Activated CD4-positive, alpha-beta T cell treated with anti-CD3 and anti-CD28 coated beads, Interleukin-2, amount 50 U/mL, for 48 hours (primary cell): ENCODE measurements at places on chromosomes 6 and 20.

DNA sequence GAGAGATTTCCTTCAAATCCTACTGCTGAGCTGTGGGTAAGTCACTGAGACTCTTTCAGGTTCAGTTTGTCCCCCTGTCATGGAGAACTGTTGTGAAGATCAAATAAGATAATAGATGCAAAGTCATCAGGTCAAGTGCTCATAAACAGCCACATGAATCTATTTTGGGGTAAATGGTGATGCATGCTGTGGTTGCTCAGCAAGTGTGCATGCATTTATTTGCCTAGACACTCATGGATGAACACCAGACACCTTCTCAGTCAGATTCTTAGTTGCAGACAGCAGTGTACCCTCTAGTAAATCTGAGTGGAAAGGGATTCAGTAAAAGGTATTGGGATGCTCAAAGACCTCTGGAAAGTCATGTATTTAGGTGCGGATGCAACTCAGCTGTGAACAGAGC, 168.0 kb upstream of the FOXA2 start:
- DNase-seq = no peak

- no peak for DNase-seq
Observed at GRCh38 chr20:19945732-19946670, 71.2 kb upstream of the NAA20 start.

- DNase-seq = no peak
Observed at GRCh38 chr6:110971468-110971867, 10.4 kb upstream of the RPF2 start.

DNA sequence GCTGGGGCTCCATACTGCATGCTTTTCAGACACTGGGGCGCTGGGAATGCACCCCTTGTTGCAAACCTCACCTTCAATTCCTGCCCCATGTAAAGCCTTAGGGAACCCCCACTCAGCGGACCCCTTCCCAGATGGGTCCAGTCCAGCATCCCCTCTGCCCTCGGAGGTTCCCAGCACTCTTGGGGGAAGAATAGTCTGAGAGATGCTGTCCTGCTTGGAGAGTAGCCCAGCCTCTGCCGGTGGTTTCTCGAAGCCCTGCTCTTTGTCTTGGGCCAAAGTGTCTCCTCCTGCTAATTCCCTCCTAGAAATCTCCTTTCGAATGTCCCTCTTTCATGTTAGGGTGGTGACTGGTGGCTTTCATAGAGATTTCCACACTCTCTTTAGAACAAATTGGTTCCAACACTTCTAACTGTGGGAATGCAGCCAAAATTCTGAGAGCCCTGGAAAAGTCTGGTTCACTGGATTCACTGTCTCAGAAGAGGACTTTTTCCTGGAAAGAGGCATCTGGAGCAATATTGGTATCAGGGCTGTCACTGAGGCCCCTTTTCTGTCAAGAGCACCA, 24.9 kb upstream of the SULF2 start:
- no peak for DNase-seq

GRCh38 chr6:27281105-27281539, 31.0 kb downstream of the POM121L2 start:
- no peak for DNase-seq

DNA sequence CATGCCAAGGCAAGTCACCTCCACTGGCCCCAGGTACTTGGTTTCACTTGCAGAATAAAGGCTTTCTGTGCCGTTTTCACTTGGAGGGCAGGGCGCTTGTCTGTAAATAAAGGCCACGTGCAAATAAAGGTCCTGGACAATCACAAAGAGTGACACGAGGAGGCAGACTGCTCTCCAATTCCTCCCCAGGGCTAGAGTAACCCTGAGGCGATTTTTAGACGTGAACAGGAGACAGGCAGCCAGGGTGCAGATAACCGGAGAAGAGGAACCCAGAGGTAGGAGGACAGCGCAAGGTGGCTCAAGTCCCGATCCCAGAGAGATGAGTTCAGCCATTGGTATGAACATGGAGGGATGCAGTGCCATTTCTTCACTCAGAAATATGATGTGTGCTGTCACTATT, 327.4 kb downstream of the KIF16B start:
- no peak for DNase-seq

GRCh38 chr6:82988930-82989351, 76.7 kb downstream of the UBE3D start:
- DNase-seq = no peak

- DNase-seq = no peak
Observed at GRCh38 chr6:144340541-144341371, 55.6 kb downstream of the UTRN start.

- no peak for DNase-seq
Observed at GRCh38 chr20:11267762-11268335, 594.0 kb upstream of the JAG1 start.

GRCh38 chr6:112362812-112363570, 15.9 kb downstream of the RFPL4B start:
- DNase-seq = no peak

DNA sequence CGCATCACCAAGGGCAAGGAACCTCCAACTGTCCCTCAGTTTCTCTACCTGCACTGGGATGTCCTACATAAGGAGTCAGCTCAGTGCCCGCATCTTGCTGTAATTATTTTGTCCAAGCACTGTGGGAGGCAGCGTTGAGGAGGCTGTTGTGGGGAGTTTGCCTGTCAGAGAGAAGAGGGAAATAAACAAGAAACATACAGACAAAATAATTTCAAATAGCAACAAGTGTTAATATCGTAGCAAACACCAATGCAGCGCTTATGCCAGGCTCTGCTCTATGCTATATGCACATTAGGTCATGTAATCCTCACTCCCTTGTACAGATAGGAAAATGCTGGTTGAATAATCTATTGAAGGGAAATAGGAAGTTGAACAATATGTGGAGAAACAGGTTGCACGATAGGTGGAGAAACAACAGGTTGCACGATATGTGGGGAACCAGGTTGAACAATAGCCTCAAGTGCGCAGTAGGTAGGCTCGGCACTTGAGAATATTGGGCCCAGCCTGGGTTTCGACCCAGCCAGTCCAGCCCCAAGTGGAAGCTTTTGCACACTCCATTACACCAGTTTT, 91.2 kb upstream of the SIRPA start:
- no peak for DNase-seq
